ENCODE measurements at places on chromosomes 5 and 9.

DNA sequence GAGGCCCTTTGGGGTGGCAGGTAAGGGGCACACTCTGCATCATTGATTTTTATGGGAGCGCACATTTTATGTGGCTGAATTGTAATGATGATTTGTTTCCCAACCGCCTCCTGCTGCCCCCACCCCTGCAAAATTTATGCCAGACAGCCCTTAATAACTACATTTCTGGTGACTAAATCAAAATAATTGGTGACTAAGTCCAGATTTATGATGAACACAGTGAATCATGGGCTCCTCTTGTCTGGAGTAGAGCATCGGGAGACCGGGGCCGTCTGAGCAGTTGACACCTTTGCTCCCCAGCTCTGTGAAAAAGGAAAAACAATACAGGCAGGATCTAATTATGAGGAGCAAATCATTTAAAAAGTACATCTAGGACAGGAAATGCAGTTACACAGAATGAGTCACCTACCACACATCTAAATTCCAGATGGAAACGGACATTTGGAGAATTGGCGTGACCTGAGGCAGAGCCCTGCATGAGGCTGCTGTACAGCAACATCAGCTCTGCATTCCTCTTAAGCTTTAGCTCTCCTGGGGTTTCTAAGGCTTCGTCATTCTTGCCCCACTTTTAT lies 58.9 kb downstream of the DOCK2 start:
- no peak for DNase-seq

GRCh38 chr9:125479846-125480615 lies 218.4 kb downstream of the GAPVD1 start:
- DNase-seq: no peak

GRCh38 chr5:109242518-109242917 lies 167.3 kb downstream of the PJA2 start:
- DNase-seq: no peak

GRCh38 chr9:79674052-79674777 lies 102.5 kb downstream of the TLE4 start:
- DNase-seq: no peak

- no peak for DNase-seq
Observed at GRCh38 chr9:745761-746380, 95.6 kb upstream of the DMRT1 start.

DNA sequence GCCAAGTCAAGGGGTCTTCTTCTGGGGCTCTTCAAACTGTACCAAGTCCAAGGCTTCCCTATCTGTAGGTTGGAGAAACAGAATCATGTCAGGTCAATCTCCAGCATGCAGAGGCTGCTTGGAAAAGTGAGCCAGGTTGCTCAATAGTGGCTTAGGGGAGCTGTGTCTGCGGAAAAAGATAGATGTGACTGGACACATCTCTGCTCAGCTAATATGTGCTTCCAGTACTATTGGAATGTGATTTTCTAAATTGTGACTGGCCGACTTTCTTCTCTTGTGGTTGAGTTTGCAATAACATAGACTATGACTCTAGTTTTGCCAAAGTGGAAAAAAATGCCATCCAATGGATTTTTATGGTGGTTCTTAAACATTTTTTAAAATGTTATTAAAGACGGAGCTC lies 136.7 kb downstream of the BOD1 start:
- no peak for DNase-seq

GRCh38 chr5:173984218-173984617 lies 4.8 kb upstream of the C5orf47 start:
- no peak for DNase-seq

DNA sequence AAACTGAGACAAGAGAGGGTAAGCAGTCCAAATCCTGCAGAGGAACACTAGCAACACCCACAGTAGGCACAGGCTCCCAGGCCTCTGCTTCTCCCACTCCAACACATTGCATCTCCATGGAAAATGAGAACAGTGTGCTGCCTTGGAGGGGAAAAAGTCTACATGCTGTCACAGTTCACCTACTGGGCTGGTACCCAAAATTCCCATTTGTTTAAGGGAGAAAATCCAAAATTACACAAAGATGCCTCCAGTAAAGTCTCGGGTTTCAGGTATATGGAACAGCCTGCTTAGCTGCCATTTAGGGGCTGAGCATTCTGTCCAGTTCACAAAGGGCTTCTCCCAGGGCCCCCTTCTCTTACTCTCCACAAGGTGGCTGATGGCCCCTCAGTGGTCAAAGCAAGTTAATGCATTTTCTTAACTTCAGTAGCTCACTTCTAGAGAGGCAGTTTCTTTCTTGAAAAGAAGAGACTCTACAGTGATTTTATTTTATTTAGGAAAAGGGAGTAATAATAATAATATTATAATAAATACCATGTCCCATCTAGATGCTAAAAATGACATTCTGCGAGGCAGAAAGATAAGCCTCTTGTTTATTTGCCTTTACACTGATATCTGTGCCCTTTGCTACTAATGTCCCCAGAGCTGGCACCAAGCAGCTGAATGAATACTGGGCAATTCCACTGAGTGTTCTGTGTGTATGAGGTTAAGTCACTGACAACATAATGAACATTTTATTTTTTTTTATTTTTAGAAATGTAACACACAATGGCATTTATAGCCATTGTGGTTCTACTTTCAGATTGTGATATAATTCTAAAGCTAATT lies 89.4 kb downstream of the RGS7BP start:
- no peak for DNase-seq

DNA sequence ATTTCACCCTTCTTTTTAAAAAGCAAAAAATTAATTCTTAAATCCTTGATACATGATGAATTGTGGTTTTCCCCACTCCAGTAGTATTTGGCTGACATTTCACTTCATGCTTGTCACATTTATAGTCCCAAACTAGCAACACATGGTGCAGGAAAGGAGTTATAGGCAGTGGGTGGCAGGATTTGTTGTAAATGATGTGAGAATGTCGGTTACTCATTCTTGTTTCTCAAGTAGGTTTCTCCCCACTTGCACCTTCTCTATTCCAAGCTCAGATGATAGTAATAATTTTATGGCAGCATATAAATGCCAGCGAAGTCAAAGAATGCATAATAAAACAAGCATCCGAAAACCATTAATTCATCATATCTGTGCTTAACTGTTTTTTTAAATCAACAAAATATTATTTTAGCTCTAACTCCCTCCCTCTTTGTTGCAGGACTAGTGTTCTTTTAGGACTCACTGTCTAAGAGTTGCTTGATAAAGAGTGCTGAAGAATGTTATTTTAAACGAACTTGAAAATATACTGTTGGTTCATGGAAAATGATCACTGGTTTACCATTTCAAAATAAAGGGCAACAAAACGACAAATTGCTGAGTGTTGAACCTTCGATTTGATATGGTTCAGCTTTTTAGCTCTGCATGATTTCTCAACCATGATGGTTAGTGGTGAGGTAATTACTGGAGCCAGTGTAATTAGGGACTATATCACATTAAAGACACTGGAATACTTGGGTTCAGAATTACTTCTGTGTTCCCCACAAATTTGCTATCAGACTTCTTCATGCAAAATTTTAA lies 88.1 kb upstream of the ADAMTSL1 start:
- DNase-seq: no peak

- no peak for DNase-seq
Observed at GRCh38 chr5:74257060-74257527, 383.4 kb downstream of the ENC1 start.

GRCh38 chr5:125249400-125249799 lies 503.0 kb upstream of the ZNF608 start:
- DNase-seq: no peak

DNA sequence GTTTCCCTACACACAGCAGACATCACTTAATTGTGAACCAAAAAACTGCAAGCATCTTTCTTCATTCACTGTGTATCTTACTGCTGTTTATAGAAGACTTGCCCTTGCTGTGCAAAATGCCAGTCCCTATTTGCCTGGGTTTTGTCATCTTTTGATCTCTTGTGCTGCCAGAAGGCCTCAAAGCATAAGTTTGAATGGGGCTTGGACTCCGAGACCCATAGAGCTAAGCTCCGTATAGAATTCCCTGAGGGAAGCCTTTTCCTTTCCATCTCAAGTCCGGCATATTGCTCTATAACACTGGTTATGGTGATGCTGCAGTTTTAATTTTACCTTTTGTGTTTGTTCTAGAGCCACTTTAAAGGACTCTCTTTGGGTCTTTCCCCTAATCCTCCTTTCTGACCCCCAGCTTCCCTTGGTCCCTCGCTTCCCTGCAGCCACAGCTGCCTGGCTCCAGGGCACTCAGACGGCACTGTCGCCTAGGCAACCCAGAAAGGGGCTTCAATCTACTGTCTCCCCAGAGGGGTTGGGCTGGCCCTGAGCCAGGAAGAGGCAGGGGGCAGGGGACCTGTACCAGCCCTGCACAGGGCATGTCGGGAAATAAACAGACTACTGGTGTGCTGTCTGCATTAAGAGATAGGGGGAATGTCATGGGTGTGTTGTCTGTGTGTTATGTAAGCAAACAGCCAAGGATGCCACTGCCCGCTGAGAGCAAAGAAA lies 73.4 kb upstream of the MELK start:
- no peak for DNase-seq

DNA sequence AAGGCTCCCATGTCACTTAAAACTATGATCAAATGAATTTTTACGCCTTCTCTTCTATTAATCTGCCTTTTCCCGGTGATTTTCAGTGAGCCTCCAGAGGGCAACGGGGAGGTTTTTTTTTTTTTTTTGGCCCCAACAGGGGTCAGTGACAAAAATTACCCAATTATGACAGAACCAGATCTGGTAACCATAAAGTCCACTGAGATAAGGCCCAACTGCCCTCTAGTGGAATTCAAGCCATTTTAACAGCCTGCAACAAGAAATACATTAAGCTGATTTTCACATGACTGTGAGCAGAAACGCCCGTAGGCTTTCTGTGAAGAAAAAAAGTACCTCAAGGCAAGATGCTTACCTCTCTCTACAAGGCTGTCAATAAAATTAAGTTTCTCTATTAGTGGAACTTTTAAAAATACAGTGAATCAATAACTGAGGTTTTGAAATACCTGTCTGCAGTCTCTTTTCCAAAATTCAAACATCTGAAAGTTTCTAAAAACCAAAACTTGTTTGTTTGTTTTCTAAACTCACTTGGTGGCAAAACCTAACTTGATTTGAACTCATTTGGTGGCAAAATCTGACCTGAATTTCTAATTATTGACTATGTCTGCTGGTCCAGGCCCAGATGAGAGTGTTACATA lies 49.7 kb upstream of the FST start:
- DNase-seq: no peak

GRCh38 chr9:87500491-87501270 lies 3.0 kb downstream of the DAPK1 start:
- DNase-seq: no peak

DNA sequence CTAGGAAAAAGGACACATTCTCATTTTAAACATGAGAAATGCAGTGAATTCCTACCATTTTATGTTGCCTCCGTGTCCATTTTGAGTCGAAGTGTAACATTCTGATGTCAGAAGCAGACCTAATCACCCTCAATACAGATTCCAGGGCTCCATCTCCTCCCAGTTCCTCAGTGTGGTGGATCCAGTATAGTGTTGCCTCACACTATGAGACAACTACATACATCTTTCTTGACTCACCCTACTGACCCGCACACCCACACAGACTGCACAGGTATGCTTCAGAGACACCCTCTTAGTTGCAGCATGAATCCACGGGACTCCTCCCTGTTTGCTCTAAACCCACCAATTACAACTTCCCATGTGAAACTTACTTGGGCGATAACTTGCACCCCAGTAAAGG lies 564.9 kb downstream of the SEMA5A start:
- DNase-seq: no peak

GRCh38 chr5:2891781-2892180 lies 140.3 kb upstream of the IRX2 start:
- DNase-seq: no peak

DNA sequence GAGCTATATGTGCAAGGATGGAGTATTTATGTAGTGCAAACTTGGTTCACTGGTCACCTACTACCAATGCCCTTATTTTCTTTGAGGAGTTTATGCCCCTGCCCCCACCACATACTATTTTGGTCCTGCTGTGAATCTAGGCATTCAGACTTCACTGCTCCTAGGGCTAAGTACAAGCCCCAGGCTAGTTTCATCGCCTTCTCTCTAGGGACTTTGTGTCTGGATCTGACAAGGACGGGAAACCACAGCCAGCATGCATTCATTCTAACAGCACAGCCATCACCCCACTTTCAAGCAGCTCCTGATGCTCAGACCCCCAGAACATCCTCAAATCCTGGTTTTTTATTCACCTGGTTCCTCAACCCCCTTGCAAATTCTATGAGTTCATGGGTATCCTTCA lies 56.8 kb downstream of the DRD1 start:
- DNase-seq: no peak

- DNase-seq: no peak
Observed at GRCh38 chr5:13985731-13986418, 41.4 kb upstream of the DNAH5 start.

DNA sequence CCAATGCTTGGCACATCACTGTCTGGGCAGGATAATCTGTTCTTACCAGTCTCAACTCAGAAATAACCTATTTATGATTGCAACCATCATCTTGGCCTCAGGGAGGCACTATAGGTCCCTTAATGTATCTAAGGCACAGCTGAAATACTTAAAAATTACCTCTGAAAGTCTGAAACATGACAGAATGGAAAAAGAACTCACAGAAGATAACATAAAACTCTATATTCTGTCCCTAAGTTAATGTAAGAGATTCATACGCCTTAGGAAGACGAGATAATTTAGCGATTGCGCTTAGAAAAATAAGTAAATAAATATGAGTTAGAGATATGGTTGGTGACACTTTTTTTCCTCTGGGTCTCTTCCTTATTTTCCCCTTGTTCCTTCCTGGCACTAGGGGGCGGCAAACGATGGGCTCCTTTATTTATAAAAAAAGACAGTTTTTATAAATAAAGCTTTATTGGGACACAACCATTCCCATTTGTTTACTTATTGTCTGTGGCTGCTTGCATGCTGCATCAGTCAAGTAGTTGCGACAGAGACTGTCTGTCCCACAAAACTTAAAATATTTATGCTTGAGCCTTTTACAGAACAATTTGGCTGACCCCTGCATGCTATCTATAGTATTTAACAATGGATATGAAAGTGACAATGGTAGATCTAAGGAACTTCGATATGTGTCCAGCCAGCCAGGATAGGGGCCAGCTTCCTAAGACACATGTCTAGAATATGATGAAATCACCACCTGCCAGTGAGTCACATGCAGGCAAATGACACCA lies 79.6 kb downstream of the PDE4D start:
- no peak for DNase-seq

DNA sequence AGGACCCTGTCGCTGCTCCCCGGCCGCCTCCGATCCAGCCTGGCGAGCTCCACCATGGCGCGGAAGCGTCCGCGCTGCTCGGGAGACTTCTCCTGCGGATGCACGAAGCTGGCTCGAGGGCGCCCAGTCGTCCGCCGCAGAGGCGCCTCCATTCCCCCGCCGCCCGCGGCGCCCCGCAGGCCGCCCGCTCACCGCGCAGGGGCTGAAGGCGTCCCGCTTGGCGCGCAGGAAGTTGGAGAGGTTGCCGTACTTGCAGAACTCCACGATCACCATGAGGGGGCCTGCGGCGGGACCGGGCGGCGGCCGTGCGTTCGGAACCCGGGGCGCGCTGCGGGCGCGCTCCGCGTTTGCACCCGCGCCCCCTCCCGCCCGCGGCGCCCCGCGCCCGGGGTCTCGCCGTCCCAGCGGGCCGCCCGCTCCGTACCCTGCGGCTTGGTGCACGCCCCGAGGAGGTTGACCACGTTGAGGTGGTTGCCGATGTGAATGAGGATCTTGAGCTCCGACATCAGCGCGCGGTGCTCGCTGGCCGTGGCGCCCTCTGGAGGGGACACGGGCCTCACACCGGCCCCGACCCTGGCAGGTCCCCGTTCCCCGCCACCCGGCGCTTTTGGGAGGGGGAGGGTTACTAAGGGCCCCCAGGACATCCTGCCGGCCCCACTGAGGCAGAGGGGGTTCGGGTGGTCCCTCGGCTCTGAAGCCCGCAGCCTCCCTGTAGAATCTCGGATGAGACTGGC lies 27.7 kb upstream of the SCGB3A1 start:
- DNase-seq: no peak

Data from activated gamma-delta T cell treated with Interleukin-2 at 50 U/mL for 16 hours (primary cell).